ENCODE measurements at places on chromosomes 7 and 10.

GRCh38 chr7:27096768-27097514 lies 1.1 kb upstream of the HOXA1 start:
- DNase-seq = no peak

DNA sequence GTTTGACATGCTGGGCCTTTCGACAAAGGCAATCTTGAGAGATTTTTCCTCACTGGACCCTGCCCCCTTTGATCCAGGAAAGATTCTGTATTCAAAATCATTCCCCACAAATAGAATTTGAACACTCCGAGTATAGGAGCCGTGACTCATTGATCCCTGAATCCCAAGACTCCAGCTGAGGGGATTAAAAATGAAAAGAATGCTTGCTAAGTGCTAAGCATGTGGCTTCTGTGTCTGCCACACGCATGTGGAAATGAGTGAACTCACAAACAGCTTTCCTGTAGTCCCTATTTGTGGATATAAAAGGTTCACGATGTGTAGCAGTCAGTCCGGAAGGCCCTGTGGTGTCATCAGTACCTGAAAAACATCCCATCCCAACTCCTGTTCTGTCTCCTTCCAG lies 674.3 kb downstream of the SDK1 start:
- no peak for DNase-seq

DNA sequence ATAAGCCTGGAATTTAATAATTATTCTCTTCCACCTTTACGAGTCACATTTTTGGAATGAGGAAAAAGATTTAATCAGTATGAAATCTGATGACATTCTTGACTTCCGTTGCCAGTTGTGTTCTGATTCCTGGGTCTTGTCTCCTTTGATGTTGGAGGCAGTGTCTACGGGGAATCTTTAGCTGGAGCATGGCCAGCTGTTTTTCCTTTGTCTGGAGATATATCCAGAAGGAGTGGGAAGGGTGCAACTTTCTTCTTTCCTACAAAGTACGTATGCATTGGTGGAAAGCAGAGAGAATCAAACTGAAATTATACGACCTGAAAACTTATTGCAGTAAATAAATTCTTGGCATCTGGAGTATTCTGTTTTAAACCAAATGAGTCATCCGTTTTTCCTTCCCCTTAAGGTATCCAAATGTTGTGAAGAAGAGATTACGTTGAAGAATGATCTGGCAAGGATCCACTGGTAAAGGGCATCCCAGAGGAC lies 6.9 kb upstream of the GNG11 start:
- no peak for DNase-seq

DNA sequence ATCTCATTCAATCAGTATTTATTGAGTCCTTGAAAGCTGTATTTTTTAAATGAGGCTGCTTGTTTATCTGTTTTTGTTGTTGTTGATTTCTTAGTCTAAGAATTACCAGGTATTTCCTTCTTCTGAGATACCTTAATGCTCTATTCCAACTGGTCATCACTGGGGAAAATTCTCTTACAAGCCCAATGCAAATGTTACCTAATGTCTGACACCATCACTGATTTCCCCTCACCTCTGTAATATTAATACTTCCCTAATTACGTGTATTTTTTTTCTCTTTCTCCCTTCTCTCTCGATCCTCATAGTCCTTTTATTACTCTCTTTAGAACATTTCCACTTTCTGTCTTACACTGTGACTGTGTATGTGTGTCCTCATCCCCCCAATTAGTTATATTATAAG lies 13.9 kb downstream of the HDAC9 start:
- DNase-seq = no peak

DNA sequence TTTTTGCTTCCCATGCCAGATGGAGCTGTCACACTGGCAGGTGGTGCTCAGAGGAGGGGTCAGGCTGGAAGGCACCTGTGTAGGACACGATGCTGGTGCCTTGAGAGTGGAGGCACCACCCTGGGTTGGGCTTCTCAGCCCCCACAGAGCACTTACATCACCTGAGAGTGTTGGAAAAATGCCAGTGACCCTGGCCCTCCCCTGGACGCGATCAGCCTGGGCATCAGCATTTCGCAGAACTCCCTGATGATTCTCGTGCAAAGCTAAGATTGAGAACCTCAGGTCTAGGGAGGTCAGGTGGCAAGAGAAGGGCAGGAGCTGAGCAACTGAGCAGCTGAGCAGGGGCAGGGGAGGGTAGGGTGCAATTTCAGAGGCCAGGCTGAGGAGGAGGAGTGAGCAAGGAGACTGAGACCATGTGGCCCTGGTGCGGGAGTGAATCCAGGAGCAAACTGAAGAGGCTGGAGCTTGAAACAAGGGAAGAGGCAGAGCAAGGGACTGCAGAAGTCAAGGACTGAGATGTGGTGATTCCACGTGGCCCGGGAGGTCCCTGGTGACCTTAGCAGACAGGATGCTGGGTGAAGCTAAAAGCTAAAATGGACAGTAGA lies 24.7 kb upstream of the GRID1 start:
- DNase-seq = no peak

DNA sequence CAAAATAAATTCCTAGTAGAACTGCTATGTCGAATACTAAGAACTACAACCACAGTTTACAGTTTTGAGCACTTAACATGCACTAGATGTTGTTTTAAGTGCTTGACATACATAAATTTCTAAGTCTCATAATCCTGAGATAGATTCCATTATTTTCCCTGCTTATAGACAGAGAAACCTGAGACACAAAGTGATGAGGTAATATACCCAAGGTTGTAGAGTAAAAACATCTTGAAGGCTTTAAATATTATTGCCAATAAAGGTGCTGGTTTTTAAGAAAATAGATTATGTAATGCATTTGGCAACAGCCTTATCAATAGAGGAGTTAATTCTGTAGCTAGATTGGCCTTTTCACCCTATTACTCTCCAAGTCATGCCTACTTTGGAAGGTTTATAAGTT lies 48.2 kb downstream of the PLEKHA8 start:
- DNase-seq = no peak

GRCh38 chr7:16431646-16432424 lies 10.5 kb upstream of the CRPPA start:
- peak; percentile 22 for DNase-seq

GRCh38 chr10:3060481-3060889 lies 6.9 kb upstream of the PFKP start:
- no peak for DNase-seq

- no peak for DNase-seq
These were observed 168.3 kb downstream of the CPED1 start for GRCh38 chr7:121156825-121157224.

- no peak for DNase-seq
These were observed 11.2 kb downstream of the AVL9 start for GRCh38 chr7:32506266-32507054.

- no peak for DNase-seq
These were observed 517.4 kb downstream of the PARD3 start for GRCh38 chr10:34297541-34298345.

GRCh38 chr7:50261593-50261992 lies 42.9 kb upstream of the IKZF1 start:
- DNase-seq = peak; percentile 62

DNA sequence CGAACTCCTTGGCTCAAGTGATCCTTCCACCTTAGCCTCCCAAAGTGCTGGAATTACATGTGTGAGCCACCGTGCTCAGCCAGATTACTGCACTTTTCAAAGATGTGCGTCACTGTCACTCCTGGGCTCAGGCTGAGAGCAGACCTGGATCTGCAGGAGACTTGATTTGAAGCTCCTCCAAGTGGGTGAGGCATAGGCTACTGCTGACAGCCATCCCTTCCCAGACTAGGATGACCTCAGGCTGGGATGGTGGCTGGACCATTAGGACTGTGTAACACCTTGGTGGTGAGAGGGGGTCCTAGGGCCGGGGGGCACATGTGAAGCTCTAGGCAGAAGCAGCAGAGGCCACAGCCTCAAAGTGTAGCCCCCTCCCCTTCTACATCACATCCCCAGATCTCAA lies 8.2 kb upstream of the SRRM3 start:
- DNase-seq = no peak

- no peak for DNase-seq
These were observed 1171.6 kb downstream of the SORCS1 start for GRCh38 chr10:105992928-105993327.

DNA sequence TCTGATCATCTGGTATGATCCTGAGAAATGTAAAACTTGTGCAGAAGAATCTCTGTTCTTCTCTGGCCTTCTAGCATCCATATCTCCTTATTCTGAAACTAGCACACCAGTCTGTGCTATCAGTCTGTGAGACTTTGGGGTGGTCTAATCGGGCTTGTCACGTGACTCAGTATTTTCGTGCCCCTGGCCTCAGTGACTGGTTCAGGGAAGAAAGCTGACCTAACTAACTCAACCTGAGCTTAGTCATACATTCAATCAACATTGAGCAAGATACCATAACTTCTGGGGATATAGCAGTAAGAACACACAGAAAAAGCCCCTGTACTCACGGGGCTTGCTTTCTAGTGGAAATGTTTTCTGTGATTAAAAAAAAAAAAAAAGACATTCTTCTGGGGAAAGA lies 109.3 kb downstream of the DKK1 start:
- no peak for DNase-seq

DNA sequence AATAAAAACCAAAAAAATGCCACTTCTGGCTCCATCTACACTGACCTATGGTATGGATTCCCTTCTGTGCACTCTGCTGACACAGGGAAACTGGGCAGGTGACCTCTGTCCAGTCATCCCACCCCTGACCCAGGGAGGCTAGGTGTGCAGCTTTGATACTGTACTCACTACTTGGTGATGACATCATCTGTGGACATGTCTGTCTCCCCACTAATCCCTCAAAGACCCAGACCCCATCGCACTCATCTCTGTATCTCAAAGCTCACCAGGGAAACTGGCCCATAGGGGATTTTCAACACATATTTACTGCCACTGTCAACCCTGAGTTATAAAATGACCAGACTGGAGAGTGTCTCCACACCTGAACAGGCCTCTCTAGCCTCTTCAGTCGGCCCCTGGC lies 10.6 kb downstream of the SGMS1 start:
- no peak for DNase-seq

DNA sequence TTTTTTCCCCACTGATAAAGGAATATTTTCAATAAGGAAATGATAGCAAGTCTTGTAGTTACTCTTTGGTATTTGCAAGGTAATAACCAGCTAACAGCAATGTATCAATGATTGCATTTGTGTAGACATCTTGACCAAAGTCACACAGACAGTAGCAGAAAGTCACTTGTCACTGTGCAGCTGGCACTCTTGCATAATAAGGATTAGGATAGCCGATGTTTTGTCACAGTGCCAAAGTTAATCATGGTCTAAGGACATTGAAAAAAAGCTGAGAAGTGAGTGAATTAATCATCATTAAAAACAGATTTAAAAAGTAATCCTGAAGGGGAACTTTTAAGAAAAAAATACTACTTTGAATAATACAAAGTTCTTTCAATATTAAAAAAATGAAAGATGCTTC lies 834.3 kb upstream of the C7orf33 start:
- DNase-seq = no peak

GRCh38 chr10:78696791-78697395 lies 371.9 kb upstream of the ZMIZ1 start:
- DNase-seq = no peak

DNA sequence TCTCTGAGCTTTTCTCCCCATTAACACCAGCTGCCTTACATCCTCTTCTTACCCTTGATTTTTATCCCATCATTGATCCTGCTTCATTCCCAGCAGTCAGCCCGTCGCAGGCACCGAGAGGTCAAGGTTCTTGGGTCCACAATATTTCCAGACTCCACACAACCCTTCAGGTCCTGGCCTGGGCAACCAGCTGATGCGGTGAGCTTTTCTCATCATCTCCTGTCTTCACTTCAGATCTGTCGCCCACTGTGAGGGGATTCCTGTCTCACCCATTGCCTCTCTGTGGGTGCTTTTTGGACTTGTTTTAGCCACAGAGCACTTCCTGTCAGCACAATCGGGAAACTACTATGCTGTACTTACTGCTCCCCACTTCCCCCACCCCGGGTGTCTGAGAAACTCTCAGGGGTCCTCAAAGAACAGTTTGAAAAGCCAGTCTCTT lies 8.4 kb upstream of the PVRIG start:
- DNase-seq = peak; percentile 45

DNA sequence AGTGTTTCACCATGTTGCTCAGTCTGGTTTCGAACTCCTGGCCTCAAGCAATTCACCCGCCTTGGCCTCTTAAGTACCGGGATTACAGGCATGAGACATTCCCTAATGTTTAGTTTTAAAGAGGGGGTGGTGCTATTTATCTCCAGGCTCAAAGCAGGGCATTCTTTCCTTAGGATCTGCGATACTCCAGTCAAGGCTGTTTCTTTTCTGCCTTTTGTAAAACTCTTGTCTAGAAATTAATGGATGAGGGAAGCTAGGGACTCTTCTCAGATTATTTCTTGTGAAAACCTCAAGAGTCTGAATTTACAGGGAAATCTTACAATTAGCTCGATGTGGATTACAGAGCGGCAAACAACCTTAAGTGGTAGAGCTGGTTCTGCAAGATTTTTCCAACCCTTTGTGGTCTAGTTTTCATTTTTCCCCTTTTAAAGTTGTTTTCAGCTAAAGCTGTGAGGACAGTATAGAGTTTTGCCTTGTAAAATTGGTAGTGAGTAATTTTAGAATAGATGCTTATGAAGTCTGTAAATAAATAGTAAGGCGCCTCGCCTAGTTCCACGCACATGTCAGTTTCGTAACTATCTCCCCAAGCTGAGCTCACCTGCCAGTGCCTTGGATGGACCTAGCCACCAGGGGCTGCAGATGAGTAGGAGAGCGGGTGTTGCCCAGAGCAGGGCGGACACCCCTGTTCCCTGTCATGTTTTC lies 53.1 kb downstream of the CUX1 start:
- no peak for DNase-seq

GRCh38 chr10:29039677-29040189 lies 249.1 kb upstream of the LYZL1 start:
- DNase-seq = no peak

DNA sequence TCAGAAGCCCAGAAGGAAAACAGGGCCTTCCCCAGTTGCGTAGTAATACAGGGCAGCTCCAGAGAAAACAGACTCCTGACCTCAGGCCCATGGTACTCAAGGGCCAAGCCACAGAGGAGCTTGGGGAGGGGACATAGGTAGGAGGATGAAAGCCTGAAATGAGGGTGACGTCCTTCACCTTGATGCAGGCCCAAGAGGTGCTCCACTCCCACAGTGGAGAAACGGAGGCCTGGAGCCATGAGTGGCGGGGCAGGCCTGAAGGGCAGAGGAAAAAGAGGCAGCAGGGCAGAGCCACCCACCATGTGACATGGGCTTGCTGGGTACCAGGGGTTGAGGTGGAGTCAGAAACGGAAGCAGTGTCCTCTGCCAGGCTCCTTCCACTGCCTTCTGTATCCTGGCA lies 83.0 kb downstream of the C10orf105 start:
- DNase-seq = no peak

All from activated CD4-positive, alpha-beta memory T cell treated with anti-CD3 and anti-CD28 coated beads, Interleukin-2, amount 10 ng/mL, durations not matched to agents 7 days and 5 days (primary cell).